ENCODE measurements at places on chromosomes 6 and 20.
A peak's percentile ranks its signal among the peaks of the same experiment; 100 is the strongest.

DNA sequence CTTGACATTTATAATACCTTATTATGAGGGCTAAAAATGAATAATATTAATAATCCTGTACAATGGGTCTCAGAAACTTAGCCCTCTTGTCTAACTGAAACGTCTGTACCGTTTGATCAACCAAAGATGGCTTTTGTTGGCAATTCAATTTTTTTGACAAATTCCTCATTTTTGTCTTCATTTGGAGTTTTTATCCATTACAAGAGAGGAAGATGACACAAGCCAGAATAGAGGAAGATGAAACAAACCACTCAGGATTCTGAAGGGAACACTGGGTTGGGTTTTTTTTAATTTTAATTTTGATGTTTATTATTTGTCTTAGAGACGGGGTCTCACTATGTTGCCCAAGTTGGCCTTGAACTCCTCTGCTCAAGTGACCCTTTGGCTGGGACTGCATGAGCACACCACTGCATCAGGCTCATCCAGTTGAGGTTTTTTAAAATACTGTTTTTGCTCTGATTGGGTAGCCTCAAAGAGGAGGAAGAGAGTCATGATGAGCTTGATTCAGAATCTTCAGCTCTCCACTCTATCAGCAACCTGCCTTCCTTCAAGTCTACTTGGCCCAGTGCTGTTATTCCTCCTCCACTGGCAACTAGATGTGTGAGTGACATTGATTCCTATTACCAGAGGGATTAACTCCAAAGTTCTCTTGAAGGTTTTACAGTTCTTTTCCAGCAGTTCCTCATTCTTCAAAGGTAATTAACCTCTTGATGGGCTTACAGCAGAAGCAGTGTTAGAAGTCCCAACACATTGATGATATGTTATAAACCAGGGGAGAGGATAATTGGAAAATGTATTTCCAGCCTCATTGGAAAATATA lies 71.3 kb downstream of the ATXN1 start:
- DNase-seq: no peak

GRCh38 chr20:59787538-59787890 lies 145.9 kb downstream of the SYCP2 start:
- DNase-seq: no peak

GRCh38 chr20:20407891-20408805 lies 40.2 kb downstream of the INSM1 start:
- DNase-seq: no peak

DNA sequence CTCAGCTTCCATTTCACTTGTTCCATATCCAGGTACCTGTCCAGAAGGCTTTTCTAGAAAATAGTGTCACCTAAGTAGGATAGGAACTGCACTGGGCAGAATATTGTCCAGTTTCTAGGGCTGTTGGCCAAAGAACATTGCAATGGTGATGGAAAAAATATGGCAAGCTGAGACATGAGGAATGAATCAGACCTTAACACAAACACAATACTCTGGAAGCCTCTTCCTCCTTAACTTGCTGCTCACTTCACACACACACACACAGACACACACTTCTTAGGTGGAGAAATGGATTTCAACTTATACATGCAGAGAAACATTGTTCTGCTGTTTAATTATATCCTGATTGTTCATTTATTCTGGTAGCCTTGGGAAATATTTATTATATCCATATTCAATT lies 203.0 kb upstream of the RGS17 start:
- no peak for DNase-seq

GRCh38 chr6:42156638-42157037 lies 14.2 kb upstream of the C6orf132 start:
- no peak for DNase-seq

GRCh38 chr20:59253779-59254319 lies 46.6 kb upstream of the EDN3 start:
- DNase-seq: no peak

- DNase-seq: no peak
These were observed 131.6 kb downstream of the UTRN start for GRCh38 chr6:144416773-144417172.

DNA sequence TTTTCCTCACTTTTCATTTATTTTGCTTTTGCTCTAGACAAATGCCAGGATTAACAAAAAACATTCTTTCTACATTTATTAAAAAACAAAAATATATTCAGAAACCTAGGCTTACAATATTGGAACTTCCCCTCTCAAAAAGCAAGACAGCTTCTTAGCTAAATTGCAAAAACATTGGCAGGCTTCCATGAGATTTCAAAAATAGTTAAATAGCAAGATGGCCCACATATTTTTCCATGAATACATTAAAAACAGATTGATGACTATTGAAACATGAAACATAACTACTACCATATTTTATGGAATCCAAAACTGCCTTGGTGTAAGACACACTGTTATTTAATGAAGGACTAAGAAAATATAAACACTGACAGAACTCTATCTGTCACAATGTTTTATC lies 92.0 kb downstream of the LY86 start:
- DNase-seq: no peak

DNA sequence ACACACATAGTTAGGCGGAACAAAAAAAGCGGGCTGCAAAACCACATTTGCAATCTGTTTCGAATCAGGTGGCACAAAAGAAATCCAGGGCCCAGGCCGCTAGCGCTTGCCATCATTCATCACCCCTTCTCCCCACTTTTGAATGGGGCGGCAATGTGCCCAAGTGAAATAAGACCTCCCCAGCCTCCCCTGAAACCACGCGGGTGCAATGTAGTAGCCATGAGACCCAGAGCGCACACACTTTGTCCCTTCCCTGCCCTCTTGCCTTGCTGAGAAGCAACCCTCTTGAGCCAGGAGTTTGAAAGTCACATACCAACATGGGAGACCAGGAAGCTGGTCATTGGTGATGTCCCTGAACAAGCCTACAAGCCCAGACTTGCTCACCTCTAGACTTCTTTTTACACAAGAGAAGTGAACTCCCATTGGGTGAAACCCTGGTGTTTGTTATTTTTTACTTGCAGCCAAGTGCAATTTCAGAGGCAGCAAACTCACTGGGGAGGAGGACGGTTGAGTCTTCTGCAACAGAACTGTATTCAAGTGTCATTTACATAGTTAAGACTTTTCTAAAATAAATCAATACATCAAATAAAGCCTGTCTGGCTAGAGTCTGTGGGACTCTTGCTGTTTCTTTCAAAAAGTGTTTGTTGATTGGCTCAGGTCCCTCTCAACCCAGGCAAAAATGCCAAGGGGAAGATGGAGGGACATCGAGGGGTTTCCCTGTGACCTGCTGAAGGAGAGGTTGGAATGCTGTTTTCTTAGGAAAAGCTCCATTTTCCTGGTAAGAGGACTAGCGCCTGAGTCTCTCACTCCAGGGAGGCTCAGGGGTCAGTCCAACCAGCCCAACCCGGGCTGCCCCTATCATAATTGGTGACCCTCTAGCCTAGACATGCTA lies 138.1 kb upstream of the PTPN1 start:
- DNase-seq: no peak

GRCh38 chr20:25496968-25497401 lies 88.3 kb downstream of the NINL start:
- DNase-seq: peak; percentile 60

GRCh38 chr6:158041788-158042187 lies 60.1 kb downstream of the SYNJ2 start:
- no peak for DNase-seq

- DNase-seq: no peak
These were observed 30.3 kb downstream of the LRFN2 start for GRCh38 chr6:40556881-40557280.

DNA sequence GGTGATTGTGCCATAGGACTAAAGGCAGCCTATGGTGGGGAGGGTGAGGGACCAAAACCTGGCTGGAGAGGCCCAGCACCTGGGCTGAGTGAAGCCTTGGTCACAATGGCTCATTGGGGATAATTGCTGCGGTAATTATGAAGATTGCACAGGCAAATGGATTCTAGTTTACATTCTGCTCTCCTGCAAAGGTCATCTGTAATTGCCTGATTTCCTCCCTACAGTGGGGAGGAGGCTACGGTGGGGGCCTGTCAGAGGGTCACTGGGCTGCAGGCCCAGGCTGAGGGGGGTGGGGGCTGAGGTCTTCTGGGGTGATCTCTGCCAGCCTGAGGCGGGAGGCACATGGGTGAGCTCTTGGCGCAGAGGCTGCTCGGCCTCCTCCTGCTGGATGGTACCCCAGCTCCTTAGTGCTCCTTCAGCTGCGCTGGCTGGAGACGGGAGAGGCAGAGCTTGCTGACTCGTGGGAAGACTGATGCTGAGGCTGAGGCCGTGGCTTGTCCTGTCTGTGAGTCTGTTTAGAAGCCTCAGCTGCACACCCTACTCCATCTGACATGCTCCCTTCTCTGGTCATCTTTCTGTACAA lies 30.3 kb downstream of the PACSIN1 start:
- DNase-seq: no peak

DNA sequence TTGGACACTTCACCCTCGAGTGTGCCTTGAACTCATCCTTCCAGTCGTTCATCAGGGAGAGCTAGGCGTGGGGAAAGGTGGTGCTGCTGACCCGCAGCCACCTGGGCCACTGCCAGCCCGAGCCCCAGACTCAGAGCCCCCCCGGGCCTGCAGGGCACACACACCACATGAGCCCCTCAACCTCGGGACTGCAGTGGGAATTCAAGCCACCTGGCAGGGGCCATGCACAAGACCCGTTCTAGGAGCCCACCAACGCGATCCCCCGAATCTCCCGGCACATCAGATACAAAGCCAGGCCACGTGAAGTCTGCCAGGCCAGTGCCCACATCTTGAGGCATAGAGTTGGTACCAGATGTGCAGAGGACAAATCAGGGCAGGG lies 2.8 kb downstream of the ZNF512B start:
- DNase-seq: no peak

DNA sequence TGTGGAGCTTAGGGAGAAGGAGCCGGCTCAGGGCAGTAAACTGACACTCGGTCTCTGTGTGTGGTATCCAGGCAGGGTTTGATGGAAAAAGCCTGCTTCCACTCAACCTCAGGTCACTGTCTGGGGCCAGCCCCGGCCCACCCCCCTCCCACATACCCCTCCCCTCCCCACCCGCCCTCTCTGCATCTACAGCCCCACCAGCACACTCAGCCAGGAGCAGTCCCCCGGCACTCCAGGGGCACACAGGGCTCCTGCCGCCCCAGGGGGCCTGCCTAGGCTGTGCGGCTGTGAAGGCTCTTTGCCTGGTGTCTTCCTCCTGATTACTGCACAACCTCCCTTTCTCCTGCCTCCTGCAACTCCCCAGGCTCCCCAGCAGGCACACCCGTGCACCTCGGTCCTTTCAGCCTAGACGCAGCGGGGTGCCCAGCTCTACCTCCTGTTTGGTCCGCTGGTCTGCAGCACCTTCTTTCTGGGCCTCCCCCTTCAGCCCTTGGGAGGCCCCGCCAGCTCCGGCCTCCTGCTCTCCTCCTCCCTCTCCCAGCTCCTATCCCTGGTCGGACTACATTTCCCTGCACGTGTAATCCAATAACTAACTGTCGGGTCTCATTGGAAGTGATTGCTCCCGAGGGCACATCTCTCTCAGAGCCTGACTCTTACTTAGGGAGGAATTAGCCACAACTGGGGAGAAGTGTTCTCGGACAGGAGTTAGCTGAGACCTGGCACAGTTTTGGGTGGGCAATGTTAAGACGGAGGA lies 1.3 kb upstream of the FOXF2 start:
- DNase-seq: no peak

DNA sequence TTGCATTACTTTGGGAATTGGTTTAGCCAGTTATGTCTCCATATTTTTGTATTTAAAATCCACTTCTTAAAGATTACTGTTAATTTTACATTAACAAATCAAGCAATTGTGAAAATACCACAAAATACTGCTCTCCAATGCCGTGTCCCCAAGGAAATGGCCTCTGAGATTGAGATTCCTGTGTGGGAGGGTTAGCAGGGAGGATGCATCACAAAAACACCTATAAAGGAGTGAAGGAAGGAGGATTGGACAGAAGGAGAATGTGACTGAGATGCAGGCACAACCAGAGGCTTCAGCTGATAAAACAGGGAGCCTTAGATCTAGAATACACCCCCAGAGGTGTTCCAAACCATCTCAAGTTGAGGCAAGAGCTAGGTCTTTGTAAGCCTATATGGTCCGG lies 34.2 kb upstream of the NKAIN2 start:
- no peak for DNase-seq

DNA sequence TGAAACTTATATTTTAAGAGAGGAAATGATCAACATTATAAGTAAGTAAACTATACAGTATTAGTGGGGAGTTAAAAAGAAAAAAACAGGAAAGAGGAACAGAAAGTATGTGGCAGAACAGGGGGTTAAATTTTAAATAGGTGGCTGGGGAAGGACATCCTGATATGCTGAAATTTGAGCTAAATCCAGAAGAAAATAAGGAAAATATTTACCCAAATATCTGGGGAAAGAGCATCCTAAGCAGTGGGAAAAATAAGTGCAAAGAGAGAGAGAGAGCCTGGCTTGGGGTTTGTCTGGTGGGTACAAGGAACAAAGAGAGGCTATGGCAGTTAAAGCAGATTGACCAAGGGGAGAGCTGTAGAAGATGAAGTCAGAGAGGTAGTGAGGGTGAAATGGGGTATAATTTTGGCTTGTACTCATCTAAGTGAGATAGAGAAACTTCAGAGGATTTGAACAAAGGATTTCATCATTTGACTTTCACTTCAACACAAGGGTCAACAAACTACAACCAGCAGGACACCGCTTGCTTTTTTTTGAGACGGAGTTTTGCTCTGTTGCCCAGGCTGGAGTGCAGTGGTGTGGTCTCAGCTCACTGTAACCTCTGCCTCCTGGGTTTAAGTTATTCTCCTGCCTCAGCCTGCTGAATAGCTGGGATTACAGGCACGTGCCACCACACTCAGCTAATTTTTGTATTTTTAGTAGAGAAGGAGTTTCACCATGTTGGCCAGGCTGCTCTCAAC lies 328.4 kb upstream of the CNR1 start:
- no peak for DNase-seq

GRCh38 chr6:41640426-41640825 lies 2.2 kb downstream of the MDFI start:
- no peak for DNase-seq

DNA sequence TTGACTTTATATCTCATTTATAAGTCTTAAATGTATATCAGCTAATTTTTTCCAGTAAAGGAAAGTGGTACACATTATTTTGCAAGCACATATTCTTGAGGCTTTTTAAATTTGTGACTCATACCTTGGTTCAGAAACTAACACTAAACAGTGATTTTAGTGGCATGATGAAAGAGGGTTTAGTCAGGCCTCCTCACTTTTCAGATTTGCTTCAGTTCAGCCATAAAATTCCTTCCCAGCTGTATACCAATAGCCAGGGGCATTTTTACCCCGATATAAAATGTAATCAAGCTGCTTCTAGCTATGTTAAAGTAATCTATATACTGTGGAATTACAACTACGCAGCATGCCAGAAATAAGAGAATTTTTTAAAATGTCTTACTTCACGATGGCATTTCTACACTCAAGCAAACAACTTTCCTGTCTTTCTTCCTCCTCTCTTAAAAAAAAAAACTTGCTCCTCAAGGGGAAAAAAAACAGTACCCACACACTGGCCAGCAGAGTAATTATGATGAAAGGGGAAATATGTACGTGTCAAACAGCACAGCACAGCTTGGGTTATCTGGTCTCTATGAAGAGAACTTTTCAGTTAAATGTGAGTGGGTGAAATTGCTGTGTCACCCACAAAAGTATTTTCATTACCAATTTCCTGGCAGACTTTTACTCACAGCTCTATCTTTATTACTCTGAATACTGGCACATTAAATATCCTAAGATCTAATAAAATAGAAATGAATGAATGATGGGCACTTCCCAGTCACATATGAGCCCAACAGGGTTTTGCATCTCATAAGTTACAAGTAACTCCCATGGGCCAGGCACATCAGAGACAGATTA lies 244.8 kb upstream of the TENT5A start:
- peak; percentile 81 for DNase-seq
